ENCODE measurements at places on chromosomes 3 and 15. TPM values are rescaled to one million over a fixed set of nuclear protein-coding genes. Genes with fewer than 3 reads are reported as not detected.

Gene TRH
- not detected for total RNA-seq

Gene POC1A
- 1.5 TPM for total RNA-seq

Gene SPG11
- total RNA-seq = 81.7 TPM

Gene TIGIT
- total RNA-seq = not detected

Gene NR1I2
- not detected for total RNA-seq

Gene IGSF11
- total RNA-seq = not detected

Gene RAD51
- 4.8 TPM for total RNA-seq

Gene GOLGA8J
- not detected for total RNA-seq

Gene NEK11
- 6.0 TPM for total RNA-seq

Gene PATL2
- 0.30 TPM for total RNA-seq

Gene NEO1
- 88.6 TPM for total RNA-seq

Gene SPINK8
- total RNA-seq = not detected

Gene MFAP1
- total RNA-seq = 31.5 TPM

Gene NR2E3
- under 0.01 TPM for total RNA-seq

Gene EPHA6
- not detected for total RNA-seq

Gene BCL2A1
- 2.1 TPM for total RNA-seq

Gene TICRR
- total RNA-seq = 4.9 TPM

Gene CNOT10
- total RNA-seq = 29.2 TPM
